HEK293T (cell line): ENCODE measurements at places on chromosomes 7 and 10.

DNA sequence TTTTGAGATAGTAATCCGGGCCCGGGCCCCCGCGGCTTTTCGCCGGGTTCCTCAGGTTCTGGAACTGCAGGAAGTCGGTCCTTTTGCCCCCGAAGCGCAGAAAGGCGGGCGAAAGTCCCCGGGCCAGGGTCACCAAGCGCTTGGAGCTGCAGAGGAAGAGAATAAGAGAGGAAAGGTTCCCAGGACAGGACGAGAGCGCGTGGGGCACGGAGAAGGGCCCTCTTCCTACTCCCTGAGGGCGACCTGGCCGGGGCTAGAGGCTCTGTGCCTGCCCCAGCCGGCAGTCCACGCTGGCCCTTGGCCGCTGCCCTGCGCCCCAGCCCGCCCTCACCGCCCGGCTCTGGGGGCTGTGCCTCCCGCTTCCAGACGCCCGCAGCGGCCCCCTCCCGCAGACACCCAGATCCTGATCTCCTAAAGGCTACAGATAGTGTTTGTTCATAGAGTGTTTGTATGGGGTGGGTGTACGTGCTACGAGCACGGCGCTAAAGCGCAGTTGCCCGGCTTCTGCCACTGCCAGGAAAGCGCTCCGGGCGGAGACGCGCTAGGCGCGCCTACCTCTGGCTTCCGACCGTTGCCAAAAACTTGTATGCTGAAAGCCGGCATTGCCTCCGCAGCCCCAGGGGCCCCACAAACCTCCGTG lies 3.2 kb downstream of the HPSE2 start:
- no peak for DNase-seq

- no peak for DNase-seq
These were observed 124.2 kb upstream of the ABCB5 start for GRCh38 chr7:20491284-20491683.

GRCh38 chr10:11838298-11838852 lies 15.2 kb downstream of the PROSER2 start:
- no peak for DNase-seq

GRCh38 chr7:106514881-106515280 lies 146.1 kb downstream of the CCDC71L start:
- DNase-seq: no peak

DNA sequence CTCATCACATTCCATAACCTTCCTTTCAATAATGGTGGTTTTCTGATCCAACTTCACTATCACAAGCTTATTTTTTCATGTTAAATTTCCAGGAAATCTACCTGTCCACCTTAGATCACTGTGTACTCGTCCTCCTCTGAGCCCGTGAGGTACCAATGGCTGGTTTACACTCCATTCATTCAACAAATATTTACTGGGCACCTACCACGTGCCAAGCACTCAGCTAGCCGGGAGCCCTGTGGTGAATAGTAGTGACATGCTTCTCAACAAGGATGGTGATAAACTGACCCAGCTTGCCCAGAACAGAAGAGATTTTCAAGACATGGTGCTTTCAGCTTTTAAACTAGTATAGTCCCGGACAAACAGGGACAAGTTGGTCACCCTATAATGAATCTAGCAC lies 98.2 kb downstream of the FAM204A start:
- no peak for DNase-seq

GRCh38 chr10:1381339-1381738 lies 325.2 kb downstream of the WDR37 start:
- no peak for DNase-seq

GRCh38 chr7:128132426-128133069 lies 101.3 kb upstream of the LRRC4 start:
- DNase-seq: no peak

- no peak for DNase-seq
These were observed 628.6 kb downstream of the PHTF2 start for GRCh38 chr7:78427209-78427608.

- DNase-seq: no peak
These were observed 247.1 kb downstream of the COBL start for GRCh38 chr7:51069411-51070083.

- no peak for DNase-seq
These were observed 94.1 kb downstream of the TCF7L2 start for GRCh38 chr10:113044016-113044755.

- no peak for DNase-seq
These were observed 86.3 kb downstream of the ALOX5 start for GRCh38 chr10:45460235-45460878.

DNA sequence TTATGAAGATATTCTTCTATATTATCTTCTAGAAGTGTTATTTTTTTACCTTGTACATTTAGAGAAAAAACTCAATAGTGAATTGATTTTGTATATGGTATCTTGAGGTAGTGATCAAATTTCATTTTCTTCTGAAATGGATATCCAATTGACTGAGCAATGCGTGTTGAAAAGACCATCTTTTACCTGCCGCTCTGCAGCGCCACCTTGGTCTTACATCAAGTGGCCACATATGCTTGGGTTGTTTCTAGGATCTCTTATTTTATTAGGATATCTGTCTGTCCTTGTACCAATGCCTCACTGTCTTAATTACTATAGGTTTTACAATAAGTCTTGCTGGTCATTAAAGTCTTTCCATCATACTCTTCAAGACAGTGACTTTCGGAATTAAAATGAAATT lies 53.0 kb downstream of the CUL2 start:
- DNase-seq: no peak

DNA sequence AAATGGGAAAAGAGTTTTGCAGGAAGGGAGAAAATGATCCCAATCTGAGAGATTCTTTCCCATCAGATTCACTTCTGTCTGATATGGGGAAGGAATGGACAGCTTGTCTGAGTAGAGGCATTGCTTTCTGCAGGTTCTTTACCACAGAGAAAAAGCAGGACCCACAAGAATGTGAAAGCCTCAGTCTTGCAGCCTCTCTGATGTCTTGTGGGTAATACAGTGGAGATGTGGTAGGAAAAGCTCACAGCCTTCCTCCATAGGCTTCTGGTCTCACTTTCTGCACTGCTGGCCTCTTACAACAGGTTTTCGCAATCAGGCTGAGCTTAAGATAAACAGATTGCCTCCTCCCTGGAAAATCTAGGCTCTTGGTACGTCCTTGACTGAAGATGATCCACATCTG lies 551 bp downstream of the IFIT1 start:
- DNase-seq: no peak

DNA sequence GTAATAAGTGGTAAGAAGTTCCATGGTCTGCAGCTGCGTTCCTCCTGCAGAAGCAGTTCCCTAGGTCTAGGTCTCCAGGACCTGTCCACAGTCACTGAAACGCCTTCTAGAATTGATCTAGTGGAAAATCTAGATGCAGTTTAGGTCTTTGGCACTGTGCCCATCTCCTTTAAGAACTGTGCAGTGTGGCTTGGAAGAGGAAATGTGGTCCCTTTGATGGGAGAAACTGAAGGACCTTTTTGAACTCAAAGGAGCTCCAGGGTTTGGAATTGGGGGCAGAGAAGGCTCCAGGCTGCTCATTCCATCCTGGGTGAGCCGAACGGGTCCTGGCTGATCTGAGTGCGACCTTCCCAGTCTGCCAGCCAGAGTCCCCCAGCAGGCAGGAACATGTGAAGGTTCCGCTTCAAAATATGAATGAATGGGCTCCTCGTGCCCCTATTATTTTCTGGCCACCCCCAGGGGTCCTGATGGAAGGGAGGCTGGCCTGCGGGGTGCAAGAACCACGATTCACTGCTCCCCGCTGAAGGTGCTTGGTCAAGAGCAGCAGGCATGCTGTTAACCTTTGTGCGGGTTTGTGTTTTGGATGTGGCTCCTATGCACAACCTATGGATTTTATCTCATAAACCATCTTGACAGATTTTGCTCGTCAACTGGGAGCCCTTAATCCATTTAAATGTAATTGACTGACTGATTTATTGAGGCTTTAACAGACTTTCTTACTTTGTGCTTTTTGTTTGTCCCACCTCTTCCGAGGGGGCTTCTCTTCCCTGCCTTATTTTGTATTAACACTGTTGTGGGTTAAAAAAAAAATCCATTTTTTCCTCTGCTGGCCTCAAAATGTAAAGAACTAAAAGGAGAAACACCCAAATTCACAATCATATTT lies 36.7 kb downstream of the ZNF467 start:
- DNase-seq: no peak

- no peak for DNase-seq
These were observed 46.9 kb downstream of the JAKMIP3 start for GRCh38 chr10:132112611-132113010.

DNA sequence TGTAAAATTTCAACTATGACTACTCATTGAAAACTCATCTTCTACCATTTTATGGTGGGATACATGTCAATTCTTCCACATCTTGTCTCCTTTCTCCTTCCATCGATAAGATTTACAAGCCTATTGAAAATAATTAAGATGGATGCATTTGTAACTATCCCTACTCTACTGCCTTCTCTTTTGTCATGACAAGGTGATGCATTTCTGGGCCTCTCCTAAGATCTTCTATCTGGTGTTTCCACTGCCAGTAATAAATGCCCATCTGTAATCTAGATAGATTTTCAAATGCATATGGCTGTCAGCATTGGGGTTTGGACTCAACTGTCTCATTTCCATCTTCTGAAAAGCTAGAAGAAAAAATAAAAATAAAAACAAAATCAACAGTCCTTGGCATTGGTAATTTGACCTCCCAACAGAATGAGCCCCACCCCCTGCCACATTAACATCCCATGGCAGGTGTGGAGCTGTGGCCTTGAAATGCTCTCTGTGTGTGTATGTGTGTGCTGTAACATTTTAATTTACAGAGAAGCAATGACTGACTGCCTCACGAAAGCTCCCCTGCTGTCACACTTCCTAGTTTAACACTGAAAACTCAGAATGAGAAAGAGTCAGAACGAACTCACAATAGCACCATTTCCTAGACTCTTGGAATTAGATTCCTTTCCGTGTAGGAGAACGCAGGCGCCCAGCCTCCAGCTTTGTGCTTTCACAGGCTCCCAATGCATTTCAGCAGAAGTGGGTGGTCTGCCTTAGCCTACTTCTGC lies 74.2 kb downstream of the RHOBTB1 start:
- DNase-seq: no peak

- DNase-seq: no peak
These were observed 46.2 kb downstream of the CHST3 start for GRCh38 chr10:72010234-72010973.

GRCh38 chr7:6028563-6028962 lies 2.6 kb upstream of the ANKRD61 start:
- no peak for DNase-seq

DNA sequence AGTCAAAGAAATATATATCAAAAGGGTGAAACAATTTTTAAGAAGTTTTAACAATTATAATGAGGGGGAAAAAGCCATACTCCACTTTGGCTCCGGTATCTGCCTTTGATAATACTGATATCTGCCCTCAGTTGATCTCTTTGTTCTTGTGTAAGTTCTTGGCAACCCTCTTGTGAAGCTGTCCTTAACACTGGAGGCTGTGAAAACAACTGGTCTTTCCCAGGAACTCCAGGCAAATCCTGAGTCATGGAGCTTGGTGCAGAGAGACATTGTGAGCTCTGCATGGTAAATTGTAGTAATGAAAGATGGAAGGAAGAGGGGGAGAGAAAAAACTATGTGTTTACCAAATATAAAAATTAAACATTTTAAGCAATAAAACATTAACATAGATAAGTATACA lies 11.9 kb upstream of the ERVW-1 start:
- DNase-seq: no peak

- DNase-seq: no peak
These were observed 50.6 kb downstream of the NKX6-2 start for GRCh38 chr10:132735341-132735775.

GRCh38 chr10:21379143-21379542 lies 146.3 kb downstream of the SKIDA1 start:
- no peak for DNase-seq

DNA sequence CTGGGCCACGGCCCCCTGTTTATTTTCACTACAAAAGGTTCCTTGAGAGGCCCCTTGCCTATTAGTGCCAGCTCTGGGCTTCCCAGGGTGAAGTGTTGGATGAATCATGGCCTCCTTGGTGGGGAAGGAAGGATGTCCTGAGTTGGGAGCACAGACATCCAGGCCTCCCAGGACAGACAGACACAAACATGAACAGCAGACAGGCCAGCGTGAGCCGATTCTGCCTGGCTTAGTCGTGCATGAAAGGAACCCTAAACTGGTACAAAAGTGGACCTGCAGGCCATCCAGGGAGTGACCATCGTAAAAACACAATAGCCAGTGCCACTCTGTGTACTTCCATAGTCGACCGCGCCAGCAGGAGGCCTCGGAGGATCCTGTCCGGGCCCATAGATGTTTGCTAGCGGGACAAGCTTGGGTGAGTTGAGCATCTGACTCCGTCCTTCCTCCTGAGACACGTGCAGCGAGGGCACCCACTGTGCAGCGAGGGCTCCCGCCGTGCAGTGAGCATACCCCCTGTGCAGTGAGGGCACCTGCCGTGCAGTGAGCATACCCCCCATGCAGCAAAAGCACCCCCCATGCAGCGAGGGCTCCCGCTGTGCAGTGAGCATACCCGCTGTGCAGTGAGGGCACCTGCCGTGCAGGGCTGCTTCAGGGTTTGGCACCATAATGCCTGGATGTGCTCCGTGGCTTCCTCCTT lies 51.3 kb upstream of the PRKAR1B start:
- no peak for DNase-seq
